ENCODE measurements at places on chromosomes 1 and 21.

DNA sequence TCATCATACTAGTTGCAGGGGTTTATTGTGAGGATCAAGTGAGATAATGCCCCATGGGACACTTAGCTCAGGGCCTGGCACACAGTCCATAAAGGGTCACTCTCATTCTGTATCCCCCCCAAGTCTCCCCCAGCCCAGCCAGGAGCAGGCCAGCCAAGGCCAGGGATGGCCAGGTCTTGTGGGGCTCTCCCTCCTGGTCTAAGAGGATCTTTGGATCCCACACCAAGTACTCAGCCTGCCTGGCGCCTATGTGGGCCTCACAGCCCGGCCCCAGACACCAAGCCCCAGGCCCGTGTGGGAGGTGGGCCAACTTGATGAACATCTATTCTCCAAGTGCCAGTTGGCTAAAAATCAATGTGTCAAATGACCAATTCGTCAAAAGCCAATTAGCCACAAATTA lies 117.8 kb downstream of the GLIS1 start:
- DNase-seq: no peak

GRCh38 chr1:62962014-62962812 lies 178.3 kb downstream of the ATG4C start:
- no peak for DNase-seq

DNA sequence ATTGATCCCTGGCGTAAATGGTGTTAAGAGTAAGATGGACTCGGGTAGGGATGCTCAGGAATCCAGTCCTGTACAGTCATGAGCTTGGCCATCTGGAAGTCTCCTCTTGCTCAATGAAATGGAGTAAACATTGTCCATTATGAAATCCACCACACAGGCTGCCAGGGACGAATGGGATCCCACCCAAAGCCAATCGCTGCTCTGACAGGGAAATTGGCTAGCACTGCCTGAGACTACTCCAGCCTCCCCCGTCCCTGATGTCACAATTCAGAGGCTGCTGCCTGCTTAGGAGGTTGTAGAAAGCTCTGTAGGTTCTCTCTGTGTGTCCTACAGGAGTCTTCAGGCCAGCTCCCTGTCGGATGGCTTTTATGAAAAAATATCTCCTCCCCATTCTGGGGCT lies at the start of gene HSD11B1:
TSS of gene HSD11B1 (plus strand) at position 263 of the 400 bp plus-strand sequence. CDS start at position 360, 97 bp downstream.
- DNase-seq: no peak

GRCh38 chr1:172883387-172883791 lies 167.4 kb downstream of the TNFSF18 start:
- DNase-seq: no peak

DNA sequence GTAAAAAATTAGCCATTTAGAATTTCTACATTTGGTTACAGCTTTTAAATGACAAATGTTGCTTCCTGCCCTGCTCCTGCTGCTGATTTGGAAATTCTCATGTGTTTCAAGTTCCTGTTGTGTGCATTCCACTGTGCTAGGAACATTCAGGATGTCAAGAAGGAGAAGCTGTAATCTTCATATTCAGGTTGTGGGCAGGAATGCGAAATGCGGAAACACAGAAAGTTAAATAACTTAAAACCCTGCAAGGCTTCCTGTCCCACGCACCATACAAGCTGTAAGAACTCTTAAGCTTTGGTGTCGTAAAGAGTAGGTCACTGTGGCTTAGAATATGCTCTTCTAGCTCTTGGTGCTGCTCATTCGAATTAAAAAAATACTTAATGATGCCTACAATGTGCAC lies 52.6 kb downstream of the S100B start:
- DNase-seq: no peak

GRCh38 chr1:111446967-111447892 lies 1.8 kb downstream of the WDR77 start:
- DNase-seq: no peak

DNA sequence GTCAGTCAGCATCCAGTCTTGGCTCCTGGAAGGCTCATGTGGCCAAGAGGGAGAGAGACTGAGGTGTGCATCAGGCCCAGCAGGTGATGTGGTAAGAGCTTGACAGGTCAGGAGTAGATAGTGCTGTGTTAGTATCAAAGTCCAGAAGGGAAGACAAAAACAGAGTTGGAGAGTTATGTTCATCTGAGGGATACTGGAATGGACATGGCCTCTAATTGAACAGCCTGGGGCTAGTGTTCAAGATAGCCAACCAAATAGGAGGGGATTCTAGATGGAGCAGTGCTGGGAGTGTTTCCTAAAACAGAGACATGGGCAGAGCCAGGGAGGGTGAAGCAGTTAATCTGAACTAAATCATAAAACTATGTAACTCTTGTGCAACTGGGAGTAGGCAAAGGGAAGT lies 120.7 kb upstream of the MARK1 start:
- no peak for DNase-seq

DNA sequence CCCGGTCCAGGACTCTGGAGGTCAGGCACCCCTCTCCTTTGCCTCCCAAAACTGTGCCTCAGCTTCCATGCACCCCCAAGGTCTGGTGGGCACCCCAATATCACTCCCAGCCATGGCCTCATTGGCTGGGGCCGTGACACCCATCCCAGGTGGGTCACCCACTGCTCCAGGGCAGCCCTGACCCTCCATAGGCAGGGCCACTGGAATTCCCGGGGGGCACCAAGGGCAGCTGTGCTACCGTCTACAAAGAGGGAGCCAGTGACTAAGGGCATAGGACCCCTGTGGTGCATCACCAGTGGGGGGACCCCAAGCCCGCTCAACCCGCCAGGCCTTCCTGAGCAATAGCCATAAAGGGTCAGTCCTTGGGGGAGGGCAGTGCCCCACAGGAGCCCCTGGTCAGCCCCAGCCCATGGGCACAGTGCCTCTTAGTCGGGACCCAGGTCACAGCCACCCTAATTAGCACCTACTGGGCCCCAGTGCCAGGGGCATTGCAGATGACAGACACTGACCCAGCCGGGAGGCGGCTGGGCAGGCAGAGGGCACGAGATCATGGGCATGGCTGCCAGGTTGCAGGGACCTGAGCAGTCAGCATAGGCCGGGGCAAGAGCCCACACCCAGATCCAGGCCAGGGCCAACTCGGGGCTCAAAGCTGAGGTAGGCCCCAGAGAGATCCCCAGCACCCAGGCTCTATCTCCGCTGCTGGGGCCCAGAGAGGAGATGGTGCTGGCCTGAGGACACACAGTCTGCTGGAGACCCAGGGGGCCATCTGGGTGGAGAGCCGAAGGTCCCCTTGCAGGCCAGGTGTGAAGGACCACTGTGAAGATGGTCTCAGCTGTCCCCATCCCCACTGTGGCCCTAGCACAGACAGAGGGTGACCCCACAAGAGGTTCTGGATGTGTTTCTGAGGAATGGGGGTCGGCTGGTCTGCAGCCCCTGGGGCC lies 19.0 kb upstream of the ARF1 start:
- no peak for DNase-seq

- DNase-seq: no peak
These were observed 169.1 kb upstream of the PTBP2 start for GRCh38 chr1:96552451-96552850.

GRCh38 chr1:44662683-44663030 lies 11.6 kb downstream of the TMEM53 start:
- DNase-seq: no peak
